Bronchus fibroblast of lung (primary cell): ENCODE measurements at places on chromosomes 2 and 18. TPM values are rescaled to one million over a fixed set of nuclear protein-coding genes. Genes with fewer than 3 reads are reported as not detected.

The RAB27B gene
- 1.3 and 3.6 TPM in 2 replicates for total RNA-seq

The CFAP65 gene
- total RNA-seq, result not detected in 2 replicates

The CYP27C1 gene
- not detected in 2 replicates for total RNA-seq

The ELOA2 gene
- total RNA-seq, result not detected in 2 replicates

The ANKRD39 gene
- 28.7 and 29.4 TPM in 2 replicates for total RNA-seq

The DSC3 gene
- total RNA-seq, result 0.17 and 0.30 TPM in 2 replicates

The PKDCC gene
- total RNA-seq, result 52.9 and 72.8 TPM in 2 replicates

The NAT8 gene
- not detected in 2 replicates for total RNA-seq

The HOXD1 gene
- total RNA-seq, result not detected in 2 replicates

The CHAC2 gene
- 7.9 and 8.5 TPM in 2 replicates for total RNA-seq

The MEP1B gene
- total RNA-seq, result not detected in 2 replicates

The CUL3 gene
- total RNA-seq, result 31.2 and 41.0 TPM in 2 replicates

The ZNF396 gene
- 0.67 and 0.89 TPM in 2 replicates for total RNA-seq

The DNAJC5G gene
- not detected in 2 replicates for total RNA-seq

The PSMA8 gene
- total RNA-seq, result not detected in 2 replicates

The POU3F3 gene
- total RNA-seq, result under 0.01 TPM in 1 of 2 replicates, not detected in the other

The IL1F10 gene
- total RNA-seq, result not detected in 2 replicates

The IL1RL1 gene
- 0.17 and 0.89 TPM in 2 replicates for total RNA-seq

The BCL11A gene
- 0.15 and 0.17 TPM in 2 replicates for total RNA-seq

The FAM117B gene
- 1.9 and 2.2 TPM in 2 replicates for total RNA-seq

The MPHOSPH10 gene
- total RNA-seq, result 10.7 and 18.8 TPM in 2 replicates

The SERPINB11 gene
- not detected in 2 replicates for total RNA-seq

The PLCL1 gene
- total RNA-seq, result under 0.01 and 0.17 TPM in 2 replicates
